Right lobe of liver (tissue), 6 donors: ENCODE measurements at places on chromosomes 7 and 10.
A peak's percentile ranks its signal among the peaks of the same experiment; 100 is the strongest.

GRCh38 chr7:150854066-150855000 is 2.0 kb downstream of the AOC1 start:
- DNase-seq = no peak

GRCh38 chr10:104209575-104210198 is 22.5 kb downstream of the CFAP43 start:
- DNase-seq = no peak

DNA sequence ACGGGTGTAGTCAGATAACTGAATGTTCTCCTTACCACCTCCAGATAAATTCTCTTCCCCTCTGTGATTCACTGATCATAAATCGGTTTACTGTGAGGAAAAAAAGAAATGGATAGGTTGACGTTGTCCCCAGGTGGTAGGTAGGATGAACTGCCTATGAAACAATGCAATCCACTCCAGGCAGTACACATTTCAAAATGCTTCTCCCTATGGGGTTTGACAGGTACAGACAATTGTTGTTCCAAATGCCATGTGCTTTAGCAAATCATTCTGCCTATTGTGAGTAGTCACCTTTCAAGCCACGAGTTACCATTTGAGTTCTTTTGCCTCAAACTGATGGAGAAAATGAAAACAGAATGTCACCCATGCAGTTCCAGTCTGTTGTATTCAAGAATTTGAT is 21.8 kb downstream of the VIM start:
- DNase-seq = no peak

DNA sequence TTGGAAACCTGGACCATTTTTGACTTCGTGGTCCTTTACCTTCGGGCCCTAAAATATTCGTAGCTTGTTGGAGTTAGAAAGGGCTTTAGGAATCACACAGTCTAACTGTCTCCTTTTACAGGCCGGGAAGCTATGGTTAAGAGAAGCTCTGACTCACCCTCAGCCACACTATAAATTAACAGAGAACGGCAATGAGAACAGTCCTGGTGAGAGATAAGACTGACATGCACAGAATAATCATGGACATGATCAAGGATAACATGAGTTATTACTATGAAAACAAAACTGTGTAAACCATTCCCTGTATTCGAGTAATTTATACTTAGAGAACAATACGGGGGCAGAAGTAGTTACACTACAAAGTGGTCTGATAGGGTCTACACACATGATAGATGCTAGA is 162.5 kb upstream of the MALRD1 start:
- DNase-seq = no peak

GRCh38 chr7:49487830-49488140 is 285.7 kb upstream of the VWC2 start:
- no peak for DNase-seq

DNA sequence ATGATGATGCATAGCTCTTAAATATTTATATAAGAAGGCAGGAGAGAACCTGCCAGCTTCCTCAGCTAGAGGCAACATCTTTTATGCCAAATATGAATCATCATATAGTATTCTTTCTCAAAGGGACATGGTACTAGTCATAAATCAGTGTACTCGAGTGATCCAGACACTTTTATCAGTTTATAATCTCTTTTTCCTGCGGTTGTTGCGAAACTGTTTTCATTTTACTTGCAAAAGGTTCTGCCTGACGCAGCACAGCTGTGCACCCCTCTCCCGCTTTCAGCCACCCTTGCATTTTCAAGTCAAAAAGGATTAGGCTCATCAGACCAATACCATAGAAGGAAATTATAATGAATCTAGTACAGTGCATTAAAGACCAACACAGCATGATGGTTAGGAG is 332.3 kb upstream of the PRKCQ start:
- no peak for DNase-seq

DNA sequence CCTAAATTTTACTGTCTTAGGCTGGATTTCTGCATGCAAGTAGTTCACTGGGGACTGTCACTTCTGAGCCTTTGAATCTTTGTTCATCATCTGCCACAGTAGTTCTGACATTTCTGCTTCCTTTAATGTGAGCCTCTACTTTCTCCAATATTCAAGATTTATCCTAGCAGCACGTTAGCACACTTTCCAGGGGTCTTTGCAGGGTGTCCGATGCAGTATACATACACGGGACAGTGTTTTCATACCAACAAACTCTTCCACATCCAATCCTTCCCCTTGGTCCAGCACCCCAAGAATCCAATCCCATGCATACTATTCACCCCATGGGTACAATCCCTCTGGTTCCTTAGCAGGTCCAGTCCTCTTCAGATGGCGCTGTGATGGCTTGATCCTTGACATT is 22.7 kb upstream of the NPTX2 start:
- no peak for DNase-seq

GRCh38 chr10:77513781-77514331 is 123.8 kb downstream of the KCNMA1 start:
- no peak for DNase-seq

- DNase-seq = peak; percentile 89
These were observed 23.6 kb downstream of the GNA12 start for GRCh38 chr7:2820508-2820934.

GRCh38 chr7:1104516-1105179 is 16.7 kb downstream of the GPER1 start:
- no peak for DNase-seq

DNA sequence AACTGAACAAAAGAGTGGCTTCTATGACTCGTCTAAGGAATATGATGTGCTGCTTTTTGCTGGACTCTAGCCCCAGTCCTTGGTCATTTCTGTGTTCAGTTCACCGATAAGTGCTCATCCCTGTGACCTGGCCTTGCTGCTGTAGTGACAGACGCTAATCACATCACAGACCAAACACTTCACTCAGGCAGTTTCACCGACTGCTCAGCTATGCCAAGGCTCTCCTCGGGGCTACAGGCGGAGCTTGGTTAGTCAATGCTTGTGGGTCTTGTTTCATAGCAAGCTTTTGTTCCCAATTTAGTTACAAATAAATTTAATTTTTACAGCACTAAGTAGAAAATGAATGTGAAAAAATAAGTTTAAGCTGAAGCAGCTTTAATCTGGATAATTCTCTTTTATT is 190.8 kb upstream of the PRKCQ start:
- DNase-seq = no peak

DNA sequence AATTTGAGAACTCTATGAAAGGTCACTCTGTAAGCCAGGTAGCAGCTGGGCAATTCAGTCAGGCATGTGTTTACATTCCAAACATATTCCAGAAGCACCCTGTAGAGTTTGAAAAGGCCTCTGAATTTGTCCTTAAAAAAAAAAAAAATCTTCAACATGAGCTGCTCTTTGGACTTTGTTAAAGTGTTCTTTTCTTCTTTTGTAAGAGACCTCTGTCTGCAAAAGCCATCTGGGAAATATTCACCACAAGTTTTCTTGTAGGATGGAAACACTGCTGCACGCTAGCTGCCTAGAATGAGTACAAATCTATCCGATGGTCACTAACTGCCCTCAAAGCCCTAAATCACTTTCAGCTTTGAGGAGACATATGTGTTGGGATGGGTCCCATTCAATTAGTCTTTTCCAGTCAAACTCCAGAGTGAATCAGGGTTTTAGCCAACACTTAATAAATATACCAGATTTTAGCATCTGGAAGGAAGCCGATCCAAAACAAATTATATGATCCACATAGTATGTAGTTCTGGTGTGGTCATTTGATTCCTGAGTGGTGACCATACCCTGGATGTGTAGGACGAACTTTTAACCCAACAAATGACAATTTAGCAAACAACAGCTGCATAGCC is 85.9 kb downstream of the CD36 start:
- no peak for DNase-seq

GRCh38 chr10:61643316-61643751 is 19.4 kb upstream of the CABCOCO1 start:
- DNase-seq = no peak

DNA sequence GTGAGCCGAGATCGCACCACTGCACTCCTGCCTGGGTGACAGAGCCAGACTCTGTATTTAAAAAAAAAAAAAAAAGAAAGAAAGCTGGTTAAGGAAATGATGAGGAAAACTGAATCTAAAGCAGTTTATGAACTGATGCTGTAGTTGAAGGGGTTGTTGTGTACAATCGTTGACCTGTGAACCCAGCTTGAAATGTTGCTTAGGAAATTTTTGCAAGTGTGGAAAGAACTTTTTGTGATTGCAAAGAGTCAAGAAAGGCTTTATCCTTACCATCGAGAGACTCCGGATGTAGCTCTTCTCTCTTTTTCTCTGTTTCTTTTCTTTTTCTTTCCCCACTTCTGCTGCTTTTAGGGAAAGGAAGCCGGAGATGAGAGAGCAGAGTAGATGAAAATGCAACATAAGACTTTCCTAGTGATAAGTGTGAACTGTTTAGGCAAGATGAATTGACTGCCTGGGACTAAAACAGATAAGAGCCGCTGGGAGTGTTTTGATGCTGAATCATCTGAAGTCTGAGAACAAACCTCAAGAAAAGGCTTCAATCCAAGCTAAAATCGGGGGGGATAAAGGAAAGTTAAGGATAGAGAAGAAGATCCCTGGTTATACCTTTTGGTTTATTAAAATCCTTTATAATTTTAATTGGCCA is 69.0 kb downstream of the TAF3 start:
- no peak for DNase-seq

GRCh38 chr10:65194126-65194525 is 1672.9 kb downstream of the REEP3 start:
- no peak for DNase-seq

- no peak for DNase-seq
These were observed 337.0 kb downstream of the FRMD4A start for GRCh38 chr10:13993673-13994089.
